ENCODE measurements at places on chromosomes 2 and 18.
A peak's percentile ranks its signal among the peaks of the same experiment; 100 is the strongest.

- DNase-seq, result no peak
These were observed 877.6 kb downstream of the SLC4A3 start for GRCh38 chr2:220504938-220505503.

DNA sequence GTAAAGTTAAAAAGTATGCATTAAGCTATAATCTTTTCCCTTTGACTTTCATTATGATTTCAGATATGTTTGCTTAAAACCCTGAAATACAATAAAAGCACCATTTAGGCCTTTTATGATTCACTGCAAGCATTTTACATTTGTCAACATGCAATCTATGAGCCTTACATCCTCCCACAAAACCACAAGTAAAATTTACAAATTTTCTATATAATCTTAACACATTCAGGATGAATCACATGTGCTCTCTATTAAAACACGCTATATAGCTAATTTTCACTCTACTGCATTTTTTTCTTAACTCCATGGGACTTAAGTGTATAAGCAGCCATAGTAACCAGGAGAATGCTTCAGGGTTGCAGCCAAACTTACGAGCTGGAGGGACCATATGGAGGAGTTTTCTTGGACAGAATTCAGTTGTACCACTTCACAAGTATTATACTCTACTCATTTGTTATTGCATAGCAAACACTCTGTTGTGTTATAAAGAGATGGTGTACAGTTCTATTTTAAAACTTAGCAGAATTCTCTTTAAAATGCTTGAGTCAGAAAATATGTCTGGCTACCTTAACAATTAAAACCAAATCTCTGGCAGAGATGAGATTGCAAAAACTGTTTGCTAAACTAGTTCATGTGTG is 293.2 kb downstream of the ALK start:
- no peak for DNase-seq

GRCh38 chr2:143975216-143975615 is 544.7 kb downstream of the ZEB2 start:
- no peak for DNase-seq

DNA sequence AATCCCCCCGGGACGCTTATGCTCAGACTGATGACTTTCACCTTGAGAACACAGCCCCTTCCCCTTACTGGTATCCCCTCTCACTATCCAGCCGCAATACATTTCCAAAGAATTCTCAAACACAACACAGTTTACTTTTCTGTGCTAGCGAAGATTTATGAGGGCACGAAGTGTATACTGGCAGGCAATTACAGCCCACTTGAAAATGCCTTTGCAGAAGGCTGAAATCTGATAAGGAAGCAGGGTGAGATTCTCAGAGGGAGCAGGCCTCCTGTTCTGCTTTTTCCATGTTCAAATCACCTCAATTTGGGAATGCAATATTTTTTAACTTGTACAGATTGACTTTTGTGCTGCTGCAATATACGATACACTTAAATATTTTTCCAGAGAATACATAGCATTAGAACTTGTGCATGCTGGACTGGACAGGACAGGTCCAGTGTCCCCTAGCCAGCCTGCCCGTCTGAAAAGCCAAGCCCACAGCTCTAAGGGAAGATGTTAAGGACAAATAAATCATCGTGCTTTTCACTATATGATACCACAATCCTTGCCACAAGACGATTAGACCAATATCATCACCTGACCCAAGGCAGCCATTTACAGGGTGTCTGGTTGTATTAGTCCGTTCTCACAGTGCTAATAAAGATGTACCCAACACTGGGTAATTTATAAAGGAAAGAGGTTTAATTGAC is 262.1 kb downstream of the EPHA4 start:
- no peak for DNase-seq

DNA sequence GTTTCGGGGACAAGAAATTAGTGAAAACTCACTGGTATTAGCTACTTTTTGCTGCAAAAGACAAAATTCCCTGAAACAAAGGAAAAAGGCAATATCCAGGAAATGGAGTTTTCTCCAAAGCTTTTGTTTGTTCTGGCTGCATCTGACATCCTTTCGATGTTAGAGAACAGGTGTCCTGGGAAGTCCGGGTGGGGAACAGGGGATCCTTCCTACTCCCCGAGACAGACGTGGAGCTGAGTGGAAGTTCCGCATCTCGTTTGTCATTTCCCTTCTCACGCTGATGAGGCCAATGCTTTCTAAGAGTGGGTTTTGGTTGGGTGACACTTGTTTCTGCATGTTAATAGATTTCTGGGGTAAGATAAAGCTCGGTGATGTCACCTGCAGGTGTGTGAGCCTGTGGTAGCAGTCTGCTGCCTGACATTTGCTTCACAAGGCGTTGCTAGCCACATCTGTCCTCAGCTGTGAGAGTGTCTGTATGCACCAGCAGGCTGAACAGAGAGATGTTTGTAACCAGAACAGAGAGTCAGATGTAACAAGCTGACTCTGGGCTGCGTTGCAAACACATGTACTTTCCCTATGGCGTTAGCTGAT is 125.9 kb downstream of the ACOXL start:
- no peak for DNase-seq

- no peak for DNase-seq
These were observed 67.8 kb downstream of the TMEFF2 start for GRCh38 chr2:192126912-192127311.

DNA sequence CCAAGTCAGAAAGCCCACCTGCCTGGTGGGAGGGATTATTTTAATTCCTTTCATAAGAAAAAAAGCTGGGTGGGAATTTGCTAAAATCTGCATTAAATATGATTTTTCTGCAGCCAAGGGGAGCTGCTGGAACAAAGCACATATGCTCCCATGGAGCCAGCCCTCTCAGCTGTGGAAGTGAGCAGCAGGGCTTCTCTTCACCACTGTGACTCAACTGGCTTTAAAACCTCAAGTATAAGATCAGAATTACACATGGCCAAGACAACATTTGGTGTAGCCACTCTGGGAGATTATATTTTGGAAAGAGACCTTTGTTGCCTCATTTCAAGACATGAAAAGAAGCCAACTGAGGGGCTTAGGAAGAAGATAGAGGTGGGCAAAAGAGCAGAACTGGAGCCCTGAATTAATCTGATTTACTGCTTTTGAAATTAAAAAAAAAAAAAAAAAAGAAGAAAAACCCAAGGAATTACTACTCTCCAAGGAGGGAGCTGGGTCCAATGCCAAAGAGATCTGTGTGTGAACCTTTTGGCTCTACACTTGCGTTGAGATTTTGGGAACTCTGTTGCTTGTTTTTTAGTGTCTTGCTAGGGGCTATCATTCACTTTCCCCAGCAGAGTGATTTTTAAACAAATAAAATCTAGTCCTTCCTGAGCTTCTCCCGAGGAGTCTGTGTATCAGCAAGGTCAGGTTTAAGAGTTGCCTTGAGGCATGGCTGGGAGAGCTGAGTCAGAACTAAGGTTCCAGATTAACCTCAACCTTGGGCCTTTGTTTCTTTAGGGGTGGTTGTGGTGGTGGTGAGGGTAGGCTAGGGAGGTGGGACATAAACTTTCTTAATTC is 6.0 kb downstream of the LHCGR start:
- DNase-seq, result peak; percentile 16

GRCh38 chr2:22855081-22855480 is 529.9 kb upstream of the KLHL29 start:
- no peak for DNase-seq

DNA sequence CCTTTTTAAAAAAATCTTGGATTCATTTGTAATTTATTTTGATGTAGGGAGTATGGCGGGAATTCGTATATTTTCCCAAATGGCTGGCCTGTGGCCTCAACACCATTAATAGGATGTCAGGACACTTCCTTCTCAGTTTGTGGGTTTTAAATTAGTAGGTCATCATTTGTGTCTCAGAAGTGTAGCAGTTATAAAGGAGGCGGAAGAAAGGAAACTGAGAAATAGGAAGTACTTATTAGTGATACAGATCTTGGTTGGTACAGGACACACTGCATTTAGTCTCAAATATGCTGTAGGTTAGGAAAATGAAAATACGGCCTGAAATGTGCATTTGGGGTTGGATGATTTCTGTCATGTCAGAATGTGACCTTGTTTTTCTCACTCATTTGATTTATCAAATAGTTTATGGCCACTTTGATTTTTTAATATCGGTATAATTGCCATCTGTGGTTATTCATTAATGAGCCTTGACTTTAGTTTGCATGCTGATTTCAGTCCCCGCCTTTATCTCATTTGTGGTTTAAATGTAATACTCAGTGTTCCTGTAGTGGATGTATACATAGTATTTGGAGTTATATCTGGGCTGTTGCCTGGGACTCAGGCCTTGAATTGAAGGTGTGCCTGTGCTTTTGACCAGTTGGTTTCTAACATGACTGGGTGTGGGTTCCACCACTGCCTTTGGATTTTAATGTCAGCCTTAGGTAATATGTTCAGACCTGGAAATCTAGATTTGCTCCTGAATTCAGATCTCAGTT is 31.4 kb downstream of the ZCCHC2 start:
- no peak for DNase-seq

- DNase-seq, result no peak
These were observed 36.7 kb downstream of the EPAS1 start for GRCh38 chr2:46333912-46334311.

GRCh38 chr2:240182001-240182400 is 41.5 kb upstream of the OTOS start:
- DNase-seq, result no peak

DNA sequence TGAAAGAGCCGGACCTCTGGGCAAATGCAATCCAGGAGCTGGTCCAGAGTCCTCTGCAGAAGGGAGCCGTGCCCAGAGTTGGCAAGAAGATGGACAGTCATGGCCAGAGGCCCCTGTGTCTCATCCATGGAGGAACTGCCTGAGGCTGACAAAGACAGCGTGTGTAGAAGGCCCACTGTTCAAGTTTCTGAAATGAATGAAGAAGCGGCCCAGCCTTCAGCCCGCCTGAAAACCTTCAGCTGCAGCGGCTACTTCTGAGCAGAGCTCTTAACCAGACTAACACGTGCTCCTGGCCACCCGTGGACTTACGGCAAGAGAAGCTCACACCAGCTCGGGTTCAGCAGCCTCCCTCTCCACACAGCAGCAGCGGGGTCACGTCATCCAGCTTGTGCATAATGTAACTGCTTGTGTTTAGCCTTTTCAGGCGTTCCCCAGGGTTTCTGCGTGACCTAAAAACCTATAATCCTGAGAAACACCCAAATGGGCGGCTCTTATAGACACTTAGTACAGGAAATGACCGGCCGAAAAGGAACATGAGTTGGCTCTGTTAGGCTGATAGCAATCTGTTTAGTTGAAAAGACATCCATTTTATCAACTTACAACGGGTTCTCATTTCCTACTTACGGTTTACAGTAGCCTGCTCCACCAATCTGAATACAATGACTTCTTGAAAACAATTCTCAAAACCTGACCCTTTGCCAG is at the start of gene FAM124B:
FAM124B (minus strand) TSS at position 467 of the 702 bp plus-strand sequence; CDS start at position 128, 339 bp downstream.
- no peak for DNase-seq

DNA sequence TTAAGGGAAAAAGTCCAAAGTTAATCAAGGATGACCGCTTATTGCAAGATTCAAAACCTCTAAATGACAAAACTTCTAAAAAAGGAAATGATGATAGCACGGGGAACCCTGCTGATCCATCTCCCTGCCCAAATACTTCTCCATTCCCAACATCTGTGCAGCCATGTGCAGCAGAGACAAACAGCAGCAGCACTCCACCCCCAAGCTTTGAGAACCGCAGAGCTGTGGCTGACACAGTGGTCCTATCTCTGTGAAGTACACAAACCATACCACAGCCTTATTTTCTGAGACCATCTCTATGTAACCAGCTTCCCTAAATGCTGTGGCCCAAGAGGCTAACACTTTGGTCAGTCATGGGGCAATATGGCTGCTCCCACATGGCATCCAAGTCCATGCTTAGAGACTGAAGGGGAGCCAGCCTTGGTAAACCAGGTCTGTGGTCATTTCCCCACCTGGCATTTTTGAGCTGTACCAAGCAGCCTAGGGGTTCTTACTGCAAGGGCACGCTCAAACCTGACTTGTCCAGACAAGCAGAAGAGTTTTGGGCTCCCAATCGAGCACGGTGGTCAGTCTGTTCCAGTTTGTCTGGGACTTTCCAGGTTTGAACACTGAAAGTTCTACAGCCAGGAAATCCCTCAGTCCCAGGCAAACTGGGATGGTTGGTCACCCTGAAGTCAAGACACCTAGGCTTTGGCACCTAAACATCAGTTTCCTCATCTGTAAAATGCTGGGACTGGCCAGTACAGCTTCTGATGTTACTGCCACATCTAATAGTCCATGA is 17.1 kb upstream of the NFE2L2 start:
- DNase-seq, result no peak

DNA sequence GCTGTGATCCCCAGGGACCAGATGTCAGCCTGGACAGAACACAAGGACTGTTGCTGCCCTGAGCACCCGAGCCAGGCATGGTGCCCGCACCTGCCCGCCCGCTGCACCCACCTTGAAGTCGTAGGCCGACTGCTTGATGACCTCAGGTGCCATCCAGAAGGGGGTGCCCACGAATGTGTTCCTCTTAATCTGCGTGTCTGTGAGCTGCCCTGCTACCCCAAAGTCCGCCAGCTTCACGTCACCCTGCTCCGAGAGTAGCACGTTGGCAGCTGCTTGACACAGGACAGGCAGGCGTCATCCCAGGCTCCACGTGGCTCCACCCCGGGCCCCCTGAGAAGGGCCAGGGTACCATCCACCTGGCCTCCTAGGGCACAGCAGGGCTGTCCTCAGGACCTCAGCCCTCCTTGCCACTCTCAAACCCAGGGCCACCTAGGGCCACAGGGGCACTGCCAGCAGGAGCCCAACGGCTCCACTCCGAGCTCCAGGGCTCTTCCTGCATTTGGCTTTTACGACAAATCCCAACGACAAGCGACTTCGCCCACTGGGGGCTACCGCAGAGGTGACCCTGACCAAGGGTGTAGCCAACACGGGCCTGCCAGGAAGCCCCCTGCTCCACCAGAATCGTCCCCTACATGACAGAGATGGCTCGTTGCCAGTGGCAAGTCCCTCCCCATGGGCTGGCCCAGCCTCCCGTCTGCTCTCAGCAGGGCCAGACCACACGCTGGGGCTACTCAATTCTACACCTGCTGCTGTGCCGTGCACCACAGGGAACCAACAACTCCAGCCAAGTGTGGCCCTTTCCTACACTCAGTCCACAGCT is 9.0 kb downstream of the STK25 start:
- no peak for DNase-seq

GRCh38 chr2:142037744-142038143 is 93.1 kb downstream of the LRP1B start:
- no peak for DNase-seq

- no peak for DNase-seq
These were observed 151.7 kb downstream of the MCFD2 start for GRCh38 chr2:46763861-46764260.
